CD4-positive, alpha-beta T cell treated with Interferon alpha-2 for 1 hour (primary cell): ENCODE measurements at places on chromosomes 7 and 10.

DNA sequence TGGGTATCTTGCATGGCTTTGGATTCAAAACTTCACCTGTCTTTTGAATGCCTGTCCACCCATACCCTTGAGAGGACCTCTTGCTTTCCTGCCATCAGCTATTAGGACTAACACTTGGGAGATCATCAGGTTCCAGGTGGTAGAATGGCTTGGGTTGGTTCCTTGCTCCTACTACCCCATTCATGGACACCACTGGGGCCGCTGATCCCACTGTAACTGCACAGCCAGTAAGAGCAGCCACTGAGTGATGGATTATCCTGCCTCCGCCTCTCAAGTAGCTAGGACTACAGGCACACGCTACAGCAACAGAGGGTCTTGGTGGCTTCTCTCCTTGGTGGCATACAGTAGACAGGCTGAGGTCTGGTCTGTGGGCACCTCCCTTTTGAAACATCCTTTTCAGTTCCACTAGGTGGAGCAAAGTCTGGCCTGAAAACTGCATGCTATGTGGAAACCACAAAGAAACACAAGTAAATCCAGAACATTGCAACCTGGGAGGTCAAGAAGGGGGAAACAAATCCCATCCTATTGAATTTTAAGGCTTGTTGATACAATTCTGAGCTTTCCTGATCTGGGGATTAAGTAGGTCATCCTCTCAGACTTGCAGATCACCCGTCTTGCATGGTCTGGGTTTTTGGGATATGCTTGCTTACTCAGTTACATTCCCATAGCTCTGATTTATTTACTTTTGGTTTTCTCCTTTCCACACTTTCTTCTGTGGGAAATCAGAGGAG lies 9.4 kb downstream of the WBP1L start:
- DNase-seq = peak; percentile 6

- DNase-seq = no peak
These were observed 14.2 kb downstream of the IGF2BP3 start for GRCh38 chr7:23456093-23456492.

DNA sequence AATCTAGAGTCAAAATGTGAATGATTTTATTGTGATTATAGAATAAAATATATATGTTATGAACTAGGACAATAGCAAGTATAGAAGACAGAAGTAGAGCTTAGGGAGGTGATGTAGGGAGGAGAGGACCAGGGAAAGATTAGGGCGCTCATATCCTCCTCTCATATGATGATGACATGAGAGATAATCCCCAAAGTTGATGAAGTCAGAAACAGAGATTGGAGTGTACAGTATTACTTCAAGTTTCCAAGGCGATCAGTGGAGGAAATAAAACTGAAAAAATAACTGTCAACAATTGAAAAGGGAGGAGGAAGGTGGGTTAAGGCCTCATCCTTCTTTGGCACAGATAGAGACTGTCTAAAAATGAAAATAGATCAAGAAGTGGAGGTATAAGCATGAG lies 14.9 kb downstream of the MACROH2A2 start:
- DNase-seq = no peak

DNA sequence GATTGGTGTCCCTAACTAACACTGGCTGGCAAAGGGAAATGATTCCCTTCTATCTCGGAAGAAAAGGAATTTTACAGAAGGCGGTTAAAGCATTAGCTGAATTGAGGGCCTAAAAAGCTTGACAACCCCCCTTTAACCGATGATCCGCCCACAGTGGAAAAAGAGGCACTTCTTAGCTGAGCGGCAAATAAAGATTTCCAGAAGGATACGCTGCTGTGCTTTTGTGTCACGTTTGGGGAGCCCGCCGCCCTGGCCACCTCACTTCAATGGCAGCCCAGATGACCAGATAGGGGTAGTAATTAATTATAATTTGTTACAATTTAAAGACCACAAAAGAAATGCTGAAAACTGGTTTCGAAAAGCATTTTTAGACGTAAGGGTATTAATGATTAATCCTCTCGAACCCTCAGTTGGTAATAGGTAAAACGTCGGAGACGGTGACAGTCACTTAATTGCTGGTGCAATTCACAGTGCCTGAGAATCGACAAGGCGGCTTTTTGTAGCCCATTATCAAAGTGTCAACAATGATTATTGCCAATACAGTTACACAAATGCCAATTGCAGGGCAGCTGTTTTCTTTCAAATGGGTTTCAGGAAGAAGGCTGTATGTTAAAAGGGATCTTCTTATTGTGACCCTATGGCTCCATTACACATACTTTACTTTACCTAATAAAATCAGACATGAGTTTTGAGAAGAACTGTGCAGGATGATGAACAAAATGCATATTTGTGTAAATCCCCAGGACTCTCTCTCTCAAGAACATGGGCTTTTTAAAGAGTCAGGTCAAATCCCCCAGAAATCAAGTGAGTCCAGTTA lies 154.1 kb downstream of the PIP4K2A start:
- DNase-seq = no peak

- DNase-seq = peak; percentile 89
These were observed 9.7 kb upstream of the ZFAND2A start for GRCh38 chr7:1169409-1170368.

- DNase-seq = no peak
These were observed 659.6 kb downstream of the AUTS2 start for GRCh38 chr7:70257921-70258320.

DNA sequence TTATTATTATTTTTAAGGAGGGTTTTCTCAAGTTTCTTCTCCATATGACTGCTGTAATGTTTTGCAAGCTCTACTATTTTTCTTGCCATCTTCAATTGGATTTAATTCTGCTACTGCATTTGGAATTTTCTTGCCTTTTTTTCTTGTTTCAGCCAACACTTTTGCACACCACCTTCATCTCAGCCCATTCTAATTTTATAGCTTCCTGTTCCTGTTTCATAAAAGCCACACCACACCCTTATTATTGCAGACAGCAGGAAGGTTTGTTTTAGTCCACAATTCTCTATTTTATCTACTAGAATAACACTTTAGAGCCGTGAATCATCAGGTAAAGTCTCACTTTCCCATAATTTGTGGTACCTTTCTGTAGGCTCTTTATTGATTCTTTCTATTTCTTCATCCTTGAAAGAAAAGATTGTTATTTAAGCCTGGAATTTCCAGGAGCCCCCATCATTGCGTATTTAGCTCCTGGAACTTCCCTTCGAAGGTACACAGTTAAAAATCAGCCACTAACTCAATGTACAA lies 209.3 kb upstream of the TBX20 start:
- DNase-seq = no peak

GRCh38 chr10:86747796-86748581 lies 8.4 kb upstream of the BMPR1A start:
- DNase-seq = no peak

DNA sequence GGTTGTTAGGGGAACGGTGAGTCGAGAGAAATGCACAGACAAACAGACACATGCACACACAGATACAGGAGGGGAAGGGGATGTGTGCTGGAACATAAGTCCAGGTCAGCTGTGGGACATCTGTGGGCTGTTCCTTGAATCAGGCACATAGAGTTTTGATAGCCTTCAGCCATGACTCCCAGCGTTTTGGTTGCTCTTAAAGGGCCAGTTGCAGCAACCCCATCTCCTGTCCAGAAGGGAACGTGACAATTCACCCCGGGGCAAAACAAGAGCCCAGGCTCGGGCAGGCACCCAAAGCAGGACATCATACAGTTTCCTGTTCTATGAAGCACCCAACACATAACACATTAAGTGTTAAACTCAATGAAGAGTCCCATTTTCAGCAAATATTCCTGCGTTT lies 9.6 kb downstream of the INSYN2A start:
- no peak for DNase-seq

- no peak for DNase-seq
These were observed 9.6 kb upstream of the PTTG1IP2 start for GRCh38 chr7:90459888-90460287.

GRCh38 chr7:125555916-125556315 lies 626.3 kb upstream of the POT1 start:
- DNase-seq = no peak

- no peak for DNase-seq
These were observed 12.9 kb downstream of the EXOC4 start for GRCh38 chr7:133265821-133266220.

- DNase-seq = no peak
These were observed 37.7 kb upstream of the MAP3K8 start for GRCh38 chr10:30396293-30396692.

GRCh38 chr7:17298840-17299482 lies 509 bp downstream of the AHR start:
- DNase-seq = peak; percentile 38

DNA sequence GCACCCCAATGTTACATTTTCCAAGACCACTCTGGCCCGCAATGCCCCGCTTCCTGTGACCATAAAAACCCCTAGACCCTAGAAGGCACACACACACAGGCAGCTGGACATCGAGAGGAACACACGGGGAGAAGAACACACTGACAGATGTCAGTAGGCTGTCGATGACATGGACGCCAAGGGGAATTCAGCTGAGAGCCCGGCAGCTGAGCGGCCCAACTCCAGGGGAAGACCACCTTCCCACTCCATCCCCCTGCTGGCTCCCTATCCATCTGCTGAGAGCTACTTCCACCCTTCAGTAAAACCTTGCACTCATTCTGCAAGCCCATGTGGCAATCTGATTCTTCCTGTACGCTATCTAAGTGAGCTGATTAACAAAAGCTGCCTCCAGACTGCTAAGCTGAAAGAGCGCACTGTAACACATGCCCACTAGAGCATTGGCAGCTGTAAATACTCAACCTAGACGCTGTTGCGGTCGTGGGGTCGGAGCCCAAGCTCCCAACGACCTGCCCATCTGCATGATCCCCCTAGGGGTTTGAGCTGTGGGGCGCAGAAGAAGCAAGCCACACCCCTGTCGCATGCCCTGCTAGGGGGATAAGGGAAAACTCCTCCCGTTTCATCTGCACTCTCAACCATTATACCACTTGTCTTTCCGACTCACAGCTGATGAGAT lies 843.6 kb upstream of the POT1 start:
- DNase-seq = no peak

DNA sequence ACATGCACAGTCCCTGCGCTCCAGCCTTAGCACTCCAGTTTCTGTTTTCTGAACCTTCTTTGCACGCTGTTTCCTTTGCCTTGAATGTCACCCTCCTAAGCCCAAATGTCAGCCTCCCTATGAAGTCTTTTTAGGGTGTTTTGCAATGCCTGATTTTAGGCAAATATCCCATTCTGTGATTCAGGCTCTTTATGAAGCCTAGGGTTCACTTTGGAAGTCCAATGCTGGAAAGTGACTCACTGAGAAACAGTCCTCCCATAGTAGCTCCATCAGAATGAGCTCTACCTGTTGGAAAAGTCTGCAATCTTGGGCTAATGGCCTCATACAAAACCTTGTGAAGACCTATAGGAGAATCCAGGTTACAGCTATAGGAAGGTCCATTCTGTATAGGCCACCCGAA lies 5.3 kb downstream of the LAMB4 start:
- no peak for DNase-seq

GRCh38 chr7:148523550-148523949 lies 67.0 kb upstream of the C7orf33 start:
- DNase-seq = no peak

DNA sequence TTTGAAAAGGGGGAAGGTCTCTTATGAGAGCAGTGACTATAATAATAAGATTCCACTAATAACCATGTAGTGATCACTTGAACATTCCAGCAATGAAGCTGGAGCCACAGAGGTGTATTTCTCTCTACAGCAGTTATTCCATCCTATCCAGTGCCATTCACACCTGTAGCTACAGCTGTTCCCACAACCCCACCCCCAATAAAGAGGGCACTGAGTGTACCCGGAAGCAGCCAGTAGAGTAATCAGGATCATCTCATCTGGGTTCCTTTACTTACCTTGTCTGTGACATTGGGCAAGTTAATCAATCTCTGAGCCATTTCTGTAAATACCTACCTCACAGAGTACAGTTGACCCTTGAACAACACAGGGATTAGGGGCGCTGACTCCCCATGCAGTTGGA lies 188.7 kb downstream of the KIAA1217 start:
- DNase-seq = no peak

- DNase-seq = peak; percentile 19
These were observed at the start of gene ETV1 for GRCh38 chr7:13989126-13989948. TSS of gene ETV1 (minus strand) at chr7:13989666. CDS start at chr7:13989052, 614 bp downstream.

- no peak for DNase-seq
These were observed 185.1 kb upstream of the AGK start for GRCh38 chr7:141366091-141366621.

GRCh38 chr7:100678291-100678984 lies 4.9 kb downstream of the GNB2 start:
- no peak for DNase-seq

- no peak for DNase-seq
These were observed at the start of gene PHYHIPL for GRCh38 chr10:59176241-59177030. TSS of gene PHYHIPL (plus strand) at chr10:59176643. CDS start at chr10:59176854, 211 bp downstream.

DNA sequence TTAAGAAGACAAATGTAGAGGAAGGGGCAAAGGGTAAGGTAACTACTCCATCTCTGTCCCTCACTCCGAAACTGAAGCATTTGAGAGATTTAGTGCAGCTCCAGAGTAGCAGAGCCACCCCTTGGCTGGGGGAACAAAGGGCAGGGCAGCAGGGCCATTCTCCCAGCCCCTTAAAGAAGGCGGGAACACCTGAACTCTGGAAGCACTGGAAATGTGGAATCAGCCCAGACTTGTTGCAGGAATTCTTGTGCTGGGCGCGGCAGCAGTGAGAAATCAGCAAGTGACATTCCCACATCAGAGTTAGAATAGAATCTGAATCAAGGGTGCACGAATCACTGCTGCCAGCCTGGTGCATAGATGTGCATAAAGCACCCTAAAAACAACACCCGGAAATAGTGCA lies 34.4 kb upstream of the GRM8 start:
- no peak for DNase-seq
